Temporal lobe (tissue), 4 donors: ENCODE measurements at places on chromosomes 7 and 10. TPM values are rescaled to one million over a fixed set of nuclear protein-coding genes. Genes with fewer than 3 reads are reported as not detected.

PTPRZ1 gene
- 359 TPM for total RNA-seq

SEC23IP gene
- 16.7 TPM for total RNA-seq

NKX2-3 gene
- total RNA-seq: under 0.01 TPM

SPDYE11 gene
- total RNA-seq: under 0.01 TPM

SPDYE1 gene
- total RNA-seq: not detected
